ENCODE measurements at places on chromosomes 12 and 14. TPM values are rescaled to one million over a fixed set of nuclear protein-coding genes. Genes with fewer than 3 reads are reported as not detected.

DNA sequence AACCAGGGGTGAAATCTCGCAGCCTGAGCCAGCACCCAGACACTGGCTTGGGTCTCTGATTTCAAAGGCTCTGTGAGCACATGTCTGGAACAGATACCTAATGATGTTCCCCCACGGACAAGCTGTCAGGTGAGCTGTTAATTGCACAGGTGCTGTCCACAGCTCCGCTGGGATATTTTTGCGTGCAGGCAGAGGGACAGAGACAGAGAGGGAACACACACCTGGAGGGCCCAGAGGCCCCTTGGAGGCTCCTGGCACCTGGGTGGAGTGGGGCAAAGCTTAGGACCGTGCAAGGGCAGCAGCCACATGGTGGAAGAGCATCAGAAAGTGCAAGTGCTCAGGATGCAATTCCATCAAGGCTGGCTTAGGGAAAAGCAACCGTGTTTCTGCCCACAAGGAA lies 57.3 kb downstream of the ARL6IP4 start:
- no peak for DNase-seq
- no peaks in the 10 kb centered on the region for H3K27me3 ChIP-seq
- H3K4me3 ChIP-seq: no peak overlapping the region
- peaks cover 13% of the 10 kb centered on the region for H3K4me1 ChIP-seq
- no peak overlapping the region for H3K27ac ChIP-seq
- H3K36me3 ChIP-seq: peaks cover 15% of the 10 kb centered on the region

SOX5 gene
- 0.91 TPM for polyA plus RNA-seq

DNA sequence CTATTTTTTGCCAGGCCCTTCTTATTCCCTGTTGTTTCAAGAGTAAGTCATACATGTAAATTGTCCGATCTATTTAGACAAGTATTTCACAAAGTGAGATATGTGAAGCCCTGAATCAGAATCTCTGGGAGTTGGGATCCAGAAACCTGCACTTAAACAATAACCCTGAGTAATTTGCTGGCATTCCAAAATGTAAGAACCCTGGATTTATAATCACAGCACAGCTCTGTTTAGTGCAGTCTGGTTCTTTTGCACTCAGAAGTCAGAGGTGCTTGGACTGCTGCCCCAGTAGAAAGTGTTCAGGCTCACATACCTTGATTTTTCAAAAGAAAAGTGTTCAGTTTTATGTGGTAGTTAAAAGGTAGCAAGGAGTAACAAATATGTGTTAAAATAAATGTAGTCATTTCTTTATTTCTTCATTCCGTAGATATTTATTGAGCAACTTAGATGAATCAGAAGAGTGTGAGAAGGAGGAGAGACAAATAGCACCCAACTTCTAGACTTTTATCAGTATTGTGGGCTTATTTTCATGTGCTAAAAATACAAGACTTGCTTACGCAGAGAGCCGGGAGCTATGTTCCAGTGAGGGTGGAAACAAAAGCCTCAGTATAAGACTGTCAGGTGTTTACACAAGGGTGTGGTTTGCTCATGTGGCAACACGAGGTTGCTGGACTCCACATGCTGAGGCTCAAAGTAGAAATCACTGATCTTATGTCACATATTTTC lies 70.1 kb downstream of the SYNE2 start:
- no peak overlapping the region for H3K4me3 ChIP-seq
- H3K27ac ChIP-seq: no peak overlapping the region

CLEC2B gene
- 3.7 TPM for polyA plus RNA-seq

MGAT4C gene
- polyA plus RNA-seq: 0.57 TPM

- H3K4me1 ChIP-seq: peaks cover 18% of the 10 kb centered on the region
- H3K27me3 ChIP-seq: no peaks in the 10 kb centered on the region
- no peak for DNase-seq
- no peaks in the 10 kb centered on the region for H3K36me3 ChIP-seq
- H3K4me3 ChIP-seq: no peak overlapping the region
- no peak overlapping the region for H3K27ac ChIP-seq
These were observed 9.1 kb upstream of the FBXL14 start for GRCh38 chr12:1603269-1603993.

DNA sequence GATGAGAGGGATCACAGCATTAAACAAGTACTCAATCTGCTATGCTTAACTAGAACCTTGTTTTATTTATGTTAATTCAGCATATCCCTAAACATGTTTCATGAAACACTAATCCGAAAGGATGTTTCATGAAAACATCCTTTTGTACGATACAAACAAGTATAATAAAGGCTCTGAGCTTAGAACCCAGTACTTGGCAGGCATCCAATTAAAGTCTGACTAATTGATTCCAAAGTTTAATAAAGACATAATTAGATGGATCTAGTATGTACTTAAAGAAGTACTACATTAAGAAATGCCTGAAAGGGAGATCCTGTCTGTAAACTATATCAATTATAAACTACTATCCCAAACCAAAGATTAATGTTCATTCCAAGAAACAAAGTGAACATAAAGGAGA lies 51.8 kb downstream of the SCAF11 start:
- DNase-seq: no peak
- no peak overlapping the region for H3K4me3 ChIP-seq
- H3K27ac ChIP-seq: no peak overlapping the region
- H3K36me3 ChIP-seq: peaks cover 7% of the 10 kb centered on the region
- H3K4me1 ChIP-seq: peaks cover 3% of the 10 kb centered on the region
- H3K27me3 ChIP-seq: no peaks in the 10 kb centered on the region

DNA sequence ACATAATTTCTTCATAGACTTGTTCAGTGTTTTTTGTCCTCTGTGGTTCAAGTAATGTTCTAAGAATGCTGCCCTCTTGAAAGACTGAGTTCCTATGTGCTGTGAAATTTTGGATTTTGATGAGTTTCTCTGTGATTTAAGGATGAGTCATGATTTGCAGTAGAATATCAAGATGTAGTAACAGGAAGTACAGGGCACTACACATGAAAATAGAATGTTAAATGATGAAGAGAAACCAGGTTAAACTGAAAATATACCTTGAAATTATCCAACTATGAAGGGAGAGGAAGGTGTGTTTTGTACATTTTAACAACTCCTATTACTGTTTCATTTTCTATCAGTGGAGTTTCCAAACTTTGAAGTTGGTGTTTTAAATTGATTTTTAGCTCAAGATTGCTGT lies 4.8 kb downstream of the ELK3 start:
- no peak for DNase-seq
- peak overlapping the region; percentile 91 for H3K27ac ChIP-seq
- peaks cover 14% of the 10 kb centered on the region for H3K4me1 ChIP-seq
- H3K27me3 ChIP-seq: no peaks in the 10 kb centered on the region
- no peak overlapping the region for H3K4me3 ChIP-seq

DNA sequence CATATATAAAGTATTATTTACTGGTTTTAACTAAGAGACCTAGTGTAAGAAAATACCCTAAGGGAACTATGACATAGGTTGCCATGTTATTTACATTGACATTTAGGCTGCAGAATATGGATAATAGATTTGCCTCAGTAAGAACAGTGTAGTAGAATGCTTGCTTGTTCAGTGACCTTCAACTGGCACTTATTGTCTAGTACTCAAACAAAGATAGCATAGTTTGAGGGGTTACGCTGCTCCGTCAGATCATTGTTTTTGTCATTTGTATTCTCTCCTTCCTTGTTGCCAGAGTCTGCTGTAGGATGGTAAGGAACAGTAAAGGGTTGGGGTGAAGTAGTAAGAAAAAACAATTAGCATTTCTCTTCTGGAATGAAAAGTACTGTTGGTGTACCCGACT lies 33.2 kb downstream of the TOGARAM1 start:
- no peak overlapping the region for H3K4me3 ChIP-seq
- no peak for DNase-seq
- H3K4me1 ChIP-seq: peaks cover 3% of the 10 kb centered on the region
- H3K27ac ChIP-seq: no peak overlapping the region
- H3K27me3 ChIP-seq: no peaks in the 10 kb centered on the region
- peaks cover 4% of the 10 kb centered on the region for H3K36me3 ChIP-seq

GRCh38 chr12:82774666-82775065 lies 88.0 kb downstream of the TMTC2 start:
- H3K4me1 ChIP-seq: no peaks in the 10 kb centered on the region
- DNase-seq: no peak
- no peaks in the 10 kb centered on the region for H3K36me3 ChIP-seq
- H3K4me3 ChIP-seq: no peak overlapping the region

DNA sequence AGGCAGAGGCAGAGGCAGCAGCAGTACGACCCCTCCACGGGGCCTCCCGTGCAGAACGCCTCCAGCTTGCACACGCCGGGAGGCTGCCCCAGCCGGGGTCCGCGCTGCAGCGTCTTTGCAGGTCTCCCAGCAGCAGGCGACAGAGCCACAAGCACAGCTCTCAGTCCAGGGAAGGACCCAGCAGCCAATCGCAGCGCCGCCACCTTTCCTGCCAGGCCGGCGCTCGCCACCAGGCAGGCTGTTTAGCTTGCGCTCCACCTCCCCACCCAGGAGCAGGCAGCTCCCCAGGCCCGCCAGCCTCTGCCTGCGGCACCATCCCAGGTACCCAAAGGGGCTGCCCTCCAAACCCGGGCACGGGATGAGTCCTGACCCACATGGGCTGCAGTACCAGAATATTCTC lies 25.2 kb downstream of the DDX51 start:
- H3K27me3 ChIP-seq: no peaks in the 10 kb centered on the region
- no peaks in the 10 kb centered on the region for H3K4me1 ChIP-seq
- H3K4me3 ChIP-seq: no peak overlapping the region
- no peak overlapping the region for H3K27ac ChIP-seq
- peaks cover 16% of the 10 kb centered on the region for H3K36me3 ChIP-seq

DNA sequence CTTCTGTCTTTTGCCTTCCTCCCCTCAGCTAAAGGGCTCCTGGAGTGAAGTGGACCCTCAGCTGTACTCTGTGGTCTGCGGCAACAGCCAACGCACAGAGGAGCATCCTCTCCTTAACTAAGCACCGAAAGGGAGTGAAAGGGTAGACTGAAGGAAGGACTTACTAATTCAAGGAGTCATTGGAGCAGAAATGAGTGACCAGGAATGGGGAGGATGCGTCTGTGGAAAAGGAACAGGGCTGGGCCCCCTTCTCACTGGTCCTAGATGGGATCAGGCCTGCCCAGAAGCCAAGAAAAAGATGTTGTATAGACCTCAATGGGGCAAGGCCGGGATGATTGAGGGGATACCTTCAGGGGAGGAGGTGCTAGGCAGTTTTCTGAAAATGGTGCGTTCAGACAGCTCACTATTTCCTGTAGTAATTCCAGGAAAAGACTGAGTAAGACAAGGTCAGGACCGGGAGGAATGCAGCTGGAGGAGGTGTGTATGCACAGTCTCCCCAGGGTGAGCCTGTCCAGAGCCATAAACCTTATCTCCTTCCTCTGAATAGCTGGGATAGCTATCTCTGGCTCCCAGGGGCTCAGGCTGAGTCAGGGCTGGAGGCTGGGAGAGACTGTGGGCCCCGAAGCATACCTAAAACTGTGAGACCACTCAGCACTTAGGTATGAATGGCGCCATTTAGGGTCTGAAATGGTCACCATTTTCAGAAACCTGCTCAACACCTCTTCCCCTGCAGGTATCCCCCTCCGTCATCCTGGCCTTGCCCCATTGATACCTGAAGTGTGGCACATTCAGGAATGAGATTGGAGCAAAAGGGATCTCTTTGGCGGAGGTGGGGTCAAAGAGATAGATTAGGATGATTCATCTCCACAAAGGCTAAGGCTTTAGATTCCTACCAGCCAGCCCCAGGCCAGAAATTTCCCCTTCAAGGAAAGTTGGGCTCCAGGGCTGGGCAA lies 20.2 kb upstream of the KRT8 start:
- DNase-seq: no peak
- H3K4me3 ChIP-seq: no peak overlapping the region
- peaks cover 7% of the 10 kb centered on the region for H3K4me1 ChIP-seq
- no peaks in the 10 kb centered on the region for H3K36me3 ChIP-seq
- no peak overlapping the region for H3K27ac ChIP-seq

GRCh38 chr14:104604458-104605449 lies at the start of gene TMEM179:
TSS of gene TMEM179 (minus strand) at chr14:104604772. CDS start at chr14:104604741, 31 bp downstream.
- H3K4me1 ChIP-seq: no peaks in the 10 kb centered on the region
- DNase-seq: no peak
- no peaks in the 10 kb centered on the region for H3K36me3 ChIP-seq
- H3K4me3 ChIP-seq: no peak within 1 kb of the TSS
- H3K27ac ChIP-seq: no peak within 1 kb of the TSS

- DNase-seq: no peak
- H3K4me3 ChIP-seq: no peak overlapping the region
- H3K4me1 ChIP-seq: no peaks in the 10 kb centered on the region
- H3K36me3 ChIP-seq: peaks cover 15% of the 10 kb centered on the region
- no peaks in the 10 kb centered on the region for H3K27me3 ChIP-seq
These were observed 71.7 kb downstream of the IPO8 start for GRCh38 chr12:30624009-30624408.

DNA sequence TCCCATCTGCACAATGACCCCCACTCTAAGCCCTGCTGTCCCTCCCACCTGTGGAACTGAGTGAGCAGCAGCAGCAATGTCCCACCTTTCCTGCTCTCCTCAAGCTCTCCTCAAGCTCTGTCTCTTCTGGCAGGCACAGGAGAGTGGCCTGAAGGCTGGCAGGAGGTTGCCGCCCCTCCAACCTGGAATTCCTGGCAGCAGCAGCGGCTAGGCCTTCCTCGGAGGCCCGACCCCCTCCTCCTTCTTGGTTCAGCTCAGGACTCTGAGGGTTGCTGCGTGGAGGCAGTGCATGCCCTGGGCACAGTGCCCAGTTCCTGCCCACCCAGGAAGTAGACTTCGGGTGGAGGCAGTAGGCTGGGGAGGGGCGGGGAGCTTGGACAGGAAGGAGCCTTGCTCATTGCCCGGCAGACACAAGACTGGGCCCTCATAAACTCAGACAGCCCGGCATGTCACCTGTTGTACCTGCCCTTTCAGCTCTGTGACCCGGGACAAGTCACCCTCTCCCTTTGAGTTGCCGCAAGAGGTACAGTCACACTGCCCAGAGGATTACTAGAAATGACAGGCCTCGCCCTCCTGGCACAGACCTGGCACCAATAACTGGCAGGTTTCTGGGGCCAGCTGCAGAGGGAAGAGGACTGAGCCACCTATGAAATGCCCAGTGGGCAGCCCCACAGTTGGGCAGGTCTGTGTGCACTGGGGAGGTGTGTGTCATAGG lies 2.1 kb upstream of the SERPINA1 start:
- H3K4me3 ChIP-seq: peak overlapping the region; percentile 9
- H3K36me3 ChIP-seq: no peaks in the 10 kb centered on the region
- peaks cover 2% of the 10 kb centered on the region for H3K27me3 ChIP-seq
- peak; percentile 84 for DNase-seq

DNA sequence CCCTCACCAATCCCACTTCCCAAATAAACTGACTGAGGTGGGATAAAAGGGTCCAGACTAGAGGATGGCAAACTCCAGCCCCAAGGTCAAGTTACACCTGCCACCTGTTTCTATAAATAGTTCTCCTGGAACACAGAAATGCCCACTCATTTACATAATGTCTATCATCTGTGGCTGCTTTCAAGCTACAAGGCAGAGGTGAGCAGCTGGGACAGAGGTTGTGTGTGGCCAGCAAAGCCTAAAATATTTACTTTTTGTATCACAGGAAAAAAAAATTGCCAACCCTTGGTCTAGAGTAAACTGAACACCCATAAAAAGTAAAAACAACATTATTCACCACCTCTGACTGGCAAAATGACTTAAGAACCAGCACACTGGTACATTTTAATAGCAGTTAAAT lies 269.4 kb downstream of the RGS6 start:
- DNase-seq: no peak
- no peak overlapping the region for H3K4me3 ChIP-seq
- no peak overlapping the region for H3K27ac ChIP-seq
- no peaks in the 10 kb centered on the region for H3K4me1 ChIP-seq
